ENCODE measurements at places on chromosomes 3 and 15.
A peak's percentile ranks its signal among the peaks of the same experiment; 100 is the strongest.

DNA sequence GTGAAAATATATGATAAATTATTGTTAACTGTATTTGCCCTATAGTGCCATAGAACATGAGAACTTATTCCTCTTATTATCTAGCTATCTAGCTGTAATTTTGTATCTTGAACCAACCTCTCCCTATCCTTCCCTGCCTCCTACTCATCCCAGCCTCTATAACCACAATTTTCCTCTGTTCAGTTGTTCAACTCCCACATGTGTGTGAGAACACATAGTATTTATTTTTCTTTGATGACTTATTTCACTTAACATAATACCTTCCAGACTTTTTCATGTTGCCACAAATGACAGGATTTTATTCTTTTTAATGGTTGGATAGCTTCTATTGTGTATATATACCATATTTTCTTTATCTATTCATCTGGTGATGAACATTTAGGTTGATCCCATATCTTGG is 85.4 kb upstream of the SUCLG2 start:
- no peak for DNase-seq

- DNase-seq, result no peak
Observed at GRCh38 chr15:74270854-74271520, 34.9 kb downstream of the CCDC33 start.

- no peak for DNase-seq
Observed at GRCh38 chr3:46883054-46883829, 5.7 kb downstream of the PTH1R start.

DNA sequence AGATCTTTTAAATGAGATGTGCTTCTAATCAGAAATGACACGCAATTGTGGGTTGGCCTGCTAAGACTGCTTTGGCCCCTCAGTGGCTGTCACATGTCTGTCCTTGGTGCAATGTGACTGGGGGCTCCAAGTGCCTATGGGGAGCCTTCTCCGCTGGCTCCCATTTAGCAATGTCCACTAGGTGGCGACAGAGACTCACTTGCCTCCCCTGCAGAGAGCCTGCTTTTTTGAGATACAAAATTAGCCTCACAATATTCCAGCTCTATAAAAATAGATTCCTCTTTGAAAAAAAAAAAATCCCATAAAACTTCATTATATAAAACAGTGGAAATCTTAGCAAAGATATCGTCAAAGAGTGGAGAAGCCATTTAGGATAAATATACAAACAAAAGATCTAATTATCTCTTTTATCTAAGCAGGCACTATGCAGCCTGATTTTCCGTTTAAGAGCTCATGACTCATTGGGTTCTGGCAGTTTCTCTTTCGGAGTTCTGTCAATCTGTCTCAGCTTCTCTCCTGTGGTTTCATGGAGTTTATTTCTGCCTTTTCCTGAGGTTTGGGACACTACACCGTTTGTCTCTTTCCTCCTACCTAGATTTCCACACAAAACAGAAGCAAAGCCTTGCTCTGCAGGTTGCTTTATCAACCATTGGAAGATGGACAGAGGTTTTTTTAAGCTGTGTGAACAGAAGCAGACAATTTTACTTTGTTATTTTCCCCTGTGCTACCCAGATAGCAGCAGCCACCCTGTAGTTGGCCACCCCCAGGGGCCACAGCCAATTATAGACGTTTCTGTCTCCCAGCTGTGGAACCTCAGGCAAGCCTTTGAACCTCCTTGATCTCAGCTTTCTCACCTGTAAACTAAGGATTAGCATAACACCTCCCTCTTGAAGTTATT is 68.4 kb upstream of the TNFAIP8L3 start:
- DNase-seq, result peak; percentile 16

- no peak for DNase-seq
Observed at GRCh38 chr3:55454611-55455010, 32.5 kb downstream of the WNT5A start.

GRCh38 chr15:65344914-65345275 is 32.9 kb downstream of the IGDCC3 start:
- no peak for DNase-seq

- DNase-seq, result no peak
Observed at GRCh38 chr3:162029736-162030135, 533.1 kb downstream of the OTOL1 start.

GRCh38 chr3:42572278-42572677 is 9.5 kb downstream of the SEC22C start:
- no peak for DNase-seq

DNA sequence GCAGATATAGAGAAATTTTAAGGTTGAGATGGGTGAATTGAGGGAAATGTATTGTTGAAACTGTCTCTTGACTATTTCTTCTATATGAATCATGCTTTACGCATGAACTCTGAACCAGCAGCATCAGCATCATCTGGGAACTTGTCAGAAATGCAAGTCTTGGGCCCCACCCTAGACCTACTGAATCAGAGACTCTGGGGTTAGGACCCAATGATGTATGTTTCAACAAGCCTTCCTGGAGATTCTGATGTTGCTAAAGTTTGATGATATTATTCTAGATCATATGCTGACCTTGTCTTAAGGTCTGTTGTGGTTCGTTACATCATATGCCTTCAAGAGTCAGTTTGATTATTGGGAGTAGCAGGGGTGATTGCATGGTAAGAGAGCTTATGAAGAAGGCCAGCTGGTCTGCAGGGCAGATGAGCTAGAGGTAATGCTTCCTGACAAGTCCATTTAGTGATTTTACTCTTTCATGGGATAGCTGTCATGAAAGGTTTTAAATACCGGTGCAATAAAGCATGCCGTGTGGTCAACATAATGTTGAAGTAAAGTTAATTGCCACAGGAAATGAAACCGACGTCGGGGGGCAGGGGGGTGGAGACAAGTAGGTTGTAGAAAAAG is 152.4 kb upstream of the MRPL3 start:
- DNase-seq, result no peak

DNA sequence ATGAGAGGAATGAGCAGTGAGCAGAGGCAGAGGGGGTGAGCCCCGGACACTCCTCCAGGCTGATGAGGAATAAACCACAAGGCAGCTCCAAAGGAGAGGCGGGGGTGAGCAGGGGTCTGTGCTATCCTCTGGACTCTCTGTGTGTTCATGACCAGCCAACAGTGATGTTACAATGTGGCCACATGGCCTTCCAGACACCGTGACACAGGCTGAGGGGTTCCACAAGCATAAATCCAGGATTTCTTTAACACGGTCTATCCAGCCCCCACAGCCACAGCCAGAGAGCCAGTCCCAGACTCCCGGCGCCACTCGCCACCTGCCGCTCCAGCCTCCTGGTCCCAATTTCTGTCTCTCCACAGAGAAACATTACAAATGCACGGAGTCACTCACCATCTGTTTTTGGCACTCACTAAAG is 24.4 kb downstream of the XXYLT1 start:
- no peak for DNase-seq

GRCh38 chr3:141456301-141456625 is 30.6 kb upstream of the RASA2 start:
- no peak for DNase-seq

DNA sequence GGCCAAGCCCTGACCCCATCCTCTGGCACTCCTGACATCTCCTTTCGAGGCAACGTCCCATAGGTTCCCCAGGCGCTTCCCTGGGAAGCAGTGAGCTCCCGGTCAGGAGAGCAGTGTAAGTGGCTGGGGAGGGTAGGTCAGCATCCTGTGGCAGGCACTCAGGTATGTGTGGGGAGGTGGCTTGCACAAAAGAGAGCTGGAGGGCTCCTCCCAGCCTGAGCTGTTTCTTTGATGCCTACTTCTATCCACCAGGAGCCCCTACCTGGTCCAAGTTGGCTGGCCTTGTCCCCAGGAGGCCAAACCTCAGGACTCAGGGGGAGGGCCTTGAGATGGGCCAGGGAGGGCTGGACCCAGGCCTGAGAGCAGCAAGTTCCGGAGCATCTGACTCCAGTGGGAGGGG is 31.7 kb upstream of the LINGO1 start:
- DNase-seq, result no peak

DNA sequence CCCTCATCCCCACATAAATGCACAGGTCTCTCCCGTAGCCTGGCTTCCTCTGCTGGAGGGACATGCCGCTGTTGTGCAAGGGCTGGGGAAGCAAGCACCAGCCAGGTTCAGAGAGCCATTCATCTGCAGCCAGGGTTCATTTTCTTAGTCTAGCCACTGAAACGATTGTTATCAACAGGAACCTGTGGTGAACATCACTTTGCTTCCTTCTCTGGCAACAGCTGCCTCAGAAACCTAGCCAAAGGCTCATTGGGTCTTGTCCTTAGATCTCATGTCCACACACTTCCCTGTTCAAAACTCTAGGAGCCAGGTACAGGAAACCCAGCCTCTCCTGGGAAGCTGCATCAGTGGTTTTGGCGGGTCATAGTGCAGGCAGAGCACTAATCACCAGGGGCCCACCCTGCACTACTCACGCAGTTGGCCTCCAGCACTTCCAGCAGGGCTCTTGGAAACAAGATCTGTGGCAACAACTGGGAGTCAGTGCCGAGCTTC is 47.0 kb downstream of the OXNAD1 start:
- no peak for DNase-seq

DNA sequence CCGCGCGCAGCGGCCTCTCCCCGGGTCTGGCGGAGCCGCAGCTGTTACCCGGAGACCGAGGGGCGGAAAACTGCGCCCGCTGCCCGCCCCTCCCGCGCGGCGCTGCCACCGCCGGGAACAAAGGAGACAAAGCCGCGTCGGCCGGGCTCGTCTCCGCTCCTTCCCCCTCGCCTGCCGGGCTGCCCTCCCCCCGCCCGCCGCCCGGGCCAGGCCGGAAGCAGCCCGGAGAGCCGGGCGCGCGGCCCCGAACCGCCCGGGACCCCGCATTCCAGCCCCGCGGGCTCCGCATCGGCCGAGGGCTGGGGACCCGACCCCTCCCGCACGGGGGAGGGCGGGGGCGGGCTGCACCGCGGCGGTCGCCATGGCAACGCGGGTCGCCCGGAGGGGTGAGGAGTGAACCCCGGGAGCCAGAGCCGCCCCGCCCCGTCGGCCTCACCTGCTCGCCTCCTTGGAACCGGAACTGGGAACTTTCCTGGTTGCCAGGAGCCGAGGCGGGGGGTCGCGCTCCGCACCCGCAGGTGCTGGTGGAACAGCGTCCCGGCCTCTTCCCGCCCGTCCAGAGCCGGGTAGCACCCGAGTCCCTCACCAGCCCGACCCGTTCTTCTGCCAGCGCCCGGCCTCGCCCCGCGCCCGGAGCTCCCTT is 448 bp downstream of the PLXNB1 start:
- no peak for DNase-seq

GRCh38 chr3:72287956-72288355 is 503.0 kb upstream of the PROK2 start:
- no peak for DNase-seq

DNA sequence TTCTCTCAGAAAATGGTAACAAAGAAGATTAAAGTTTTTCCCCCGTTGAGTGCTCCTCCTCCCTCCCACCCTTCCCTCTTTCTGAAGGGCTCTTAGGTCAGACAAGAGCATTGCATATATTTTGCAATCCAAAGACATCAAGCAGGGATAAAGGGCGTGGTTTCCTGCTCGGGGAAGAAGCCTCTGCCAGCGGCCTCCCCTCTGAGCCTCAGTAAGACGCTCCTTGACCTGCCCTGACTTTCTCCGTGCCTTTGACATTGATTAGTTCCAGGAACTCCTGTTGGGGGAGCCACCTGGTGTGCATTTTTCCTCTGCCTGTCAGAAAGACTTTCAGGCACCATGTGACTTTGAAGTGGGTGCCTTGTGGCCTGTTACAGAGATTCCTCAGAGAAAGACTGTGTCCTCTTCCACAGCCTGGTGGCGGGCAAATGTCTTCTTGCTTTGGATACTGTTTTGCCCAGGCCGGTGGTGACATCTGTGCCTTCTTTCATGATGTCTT is 87.2 kb upstream of the TBL1XR1 start:
- DNase-seq, result peak; percentile 5

DNA sequence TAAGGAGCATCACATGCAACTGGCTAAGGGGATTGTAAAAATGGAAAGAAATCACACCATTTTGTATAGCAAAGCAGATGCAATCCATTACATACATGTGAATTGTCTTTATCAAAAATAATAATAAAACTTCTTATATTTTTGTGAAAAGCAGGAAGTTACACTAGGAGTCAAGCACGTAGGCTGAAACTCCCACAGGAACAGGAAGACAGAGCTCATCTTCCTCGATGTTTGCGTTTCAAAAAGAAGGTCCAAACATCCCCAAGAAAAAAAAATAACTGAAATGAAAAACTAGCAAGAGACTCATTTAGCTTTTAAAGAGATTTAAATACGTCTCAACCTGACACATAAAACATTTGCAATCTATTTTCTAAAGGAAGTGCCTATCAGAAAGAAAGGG is 106.6 kb downstream of the TGFBR2 start:
- DNase-seq, result no peak

DNA sequence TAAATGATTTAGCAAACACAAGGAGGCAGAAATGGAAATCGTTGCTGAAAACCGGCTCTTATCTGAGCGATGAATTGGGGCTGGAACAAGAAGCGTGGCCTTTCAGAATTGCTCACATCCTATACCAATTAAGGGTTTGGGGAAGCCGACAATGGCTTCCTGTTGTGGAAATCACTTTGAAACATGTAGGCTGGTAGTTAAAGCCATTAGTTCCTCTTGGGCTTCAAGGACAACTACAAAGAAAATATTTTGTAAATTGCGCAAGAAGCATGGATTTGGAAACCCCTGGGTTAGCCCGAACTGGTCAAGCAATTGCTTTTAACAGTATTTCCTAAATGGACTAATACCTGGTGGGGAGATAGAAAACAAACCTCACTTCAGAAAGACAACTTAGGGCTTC is 182.4 kb downstream of the ADAMTS9 start:
- no peak for DNase-seq

DNA sequence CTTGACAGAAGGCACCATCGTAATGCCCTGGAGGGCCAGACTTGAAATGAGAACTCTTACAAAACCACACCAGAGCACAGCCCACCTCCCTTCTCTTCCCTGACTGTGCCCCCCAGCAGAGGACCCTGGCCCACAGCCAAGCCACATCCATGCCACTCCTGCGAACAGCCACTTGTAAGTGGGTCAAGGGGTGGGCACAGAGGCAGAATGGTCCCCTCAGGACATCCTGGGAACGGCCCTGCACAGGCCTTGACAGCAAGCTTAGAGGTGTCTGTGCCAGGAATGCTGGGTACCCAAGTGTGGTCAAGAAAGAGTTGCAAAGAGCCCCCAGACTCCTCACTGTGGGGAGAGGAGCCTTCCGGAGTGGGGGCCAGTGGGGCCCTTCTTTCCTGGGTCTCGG is 33.3 kb downstream of the HCN4 start:
- no peak for DNase-seq

- DNase-seq, result no peak
Observed at GRCh38 chr15:93985176-93985575, 246.2 kb upstream of the MCTP2 start.

DNA sequence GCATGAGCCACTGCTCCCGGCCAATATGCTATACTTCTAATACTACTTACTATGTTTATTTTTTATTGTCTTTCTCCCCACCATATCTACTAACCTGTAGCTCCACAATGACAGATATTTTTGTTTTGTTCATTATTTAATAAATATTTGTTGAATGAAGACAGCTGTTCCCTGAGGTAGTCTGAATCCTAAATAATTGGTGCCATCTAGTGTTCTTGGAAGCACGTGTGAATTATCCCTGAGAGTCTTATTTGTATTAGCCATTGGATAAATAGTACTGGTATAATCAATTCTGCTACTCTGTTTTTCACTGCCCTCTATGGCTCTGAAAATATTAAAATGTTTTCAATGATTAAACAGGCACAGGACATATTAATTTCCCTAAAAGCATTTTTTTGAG is 5.6 kb upstream of the APPL1 start:
- no peak for DNase-seq

GRCh38 chr15:100373942-100374341 is 32.2 kb upstream of the ADAMTS17 start:
- no peak for DNase-seq

- DNase-seq, result no peak
Observed at GRCh38 chr3:46626039-46626438, 13.7 kb downstream of the FAM240A start.
